ENCODE measurements at places on chromosomes 16 and 17.

DNA sequence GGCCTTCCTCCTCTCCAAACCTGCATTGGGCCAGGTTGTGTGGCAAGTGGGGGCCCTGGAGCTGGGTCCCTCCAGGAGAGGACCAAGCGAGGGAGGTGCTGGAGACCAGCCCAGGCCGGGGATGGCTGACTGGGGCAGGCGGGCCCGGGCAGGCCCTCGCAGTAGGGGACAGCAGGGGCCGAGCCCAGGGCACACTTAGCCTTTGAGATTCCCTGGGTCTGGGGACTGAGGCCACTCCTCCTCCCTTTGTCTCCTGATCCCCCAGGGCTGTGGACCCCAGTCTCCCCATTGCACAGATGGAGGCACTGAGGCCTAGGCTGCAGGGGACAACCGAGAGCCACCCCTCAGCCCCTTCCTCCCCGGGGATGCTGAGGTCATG is 5.2 kb downstream of the FOXJ1 start:
- DNase-seq = no peak

- no peak for DNase-seq
Observed at GRCh38 chr16:64151990-64152767, 969.7 kb downstream of the CDH11 start.

DNA sequence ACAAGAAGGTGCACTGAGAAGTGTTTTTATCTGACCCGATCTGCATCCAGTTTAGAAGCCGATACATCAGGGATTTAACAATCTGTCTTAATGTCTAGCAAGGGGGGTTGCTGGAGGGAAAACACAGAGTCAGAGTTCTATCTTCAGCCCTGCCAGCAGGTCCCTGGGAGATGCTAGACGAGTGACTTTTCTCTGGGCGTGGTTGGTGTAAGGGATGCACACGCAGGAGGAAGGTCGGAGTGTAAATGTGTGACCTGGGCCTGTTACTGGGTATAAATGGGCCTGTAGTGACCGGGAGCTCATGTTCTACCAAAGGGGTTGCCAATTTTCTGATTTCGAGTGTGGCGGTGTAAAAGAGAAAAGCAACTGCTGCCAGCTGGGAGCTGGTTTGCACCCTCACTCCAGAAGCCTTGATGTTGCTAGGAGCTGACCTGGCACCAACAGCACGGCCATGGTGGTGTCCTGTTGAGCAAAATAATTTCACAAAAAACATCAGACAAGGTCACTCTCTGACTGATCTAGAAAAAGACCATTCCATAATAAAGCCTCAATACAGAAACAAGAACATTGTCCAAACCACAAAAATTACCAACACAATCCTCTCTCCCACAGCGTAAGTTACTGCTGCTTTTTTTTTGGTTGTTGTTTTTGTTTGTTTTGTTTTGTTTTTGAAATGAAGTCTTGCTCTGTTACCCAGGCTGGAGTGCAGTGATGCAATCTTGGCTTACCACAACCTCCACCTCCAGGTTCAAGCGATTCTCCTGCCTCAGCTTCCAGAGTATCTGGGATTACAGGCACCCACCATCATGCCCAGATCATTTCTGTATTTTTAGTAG is 1.3 kb upstream of the KCTD13 start:
- DNase-seq = no peak

DNA sequence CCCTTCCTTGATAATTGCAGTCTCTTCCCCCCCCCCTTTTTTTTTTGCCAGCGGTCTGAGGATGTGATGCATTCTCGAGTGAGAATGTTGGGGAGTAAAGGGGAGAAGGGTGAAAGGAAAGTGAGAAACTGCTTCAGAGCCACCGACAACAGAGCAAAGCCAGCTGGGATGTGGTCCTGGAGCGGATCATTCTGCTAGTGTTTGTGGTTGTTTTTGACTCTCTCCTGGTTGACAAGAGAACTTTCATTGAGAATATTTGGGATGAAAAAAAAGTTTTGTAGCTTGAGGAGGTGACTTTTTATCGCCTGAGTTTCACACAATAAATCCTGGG is 1.3 kb downstream of the NF1 start:
- no peak for DNase-seq

GRCh38 chr17:31541559-31541958 is 150.1 kb downstream of the RAB11FIP4 start:
- DNase-seq = no peak

DNA sequence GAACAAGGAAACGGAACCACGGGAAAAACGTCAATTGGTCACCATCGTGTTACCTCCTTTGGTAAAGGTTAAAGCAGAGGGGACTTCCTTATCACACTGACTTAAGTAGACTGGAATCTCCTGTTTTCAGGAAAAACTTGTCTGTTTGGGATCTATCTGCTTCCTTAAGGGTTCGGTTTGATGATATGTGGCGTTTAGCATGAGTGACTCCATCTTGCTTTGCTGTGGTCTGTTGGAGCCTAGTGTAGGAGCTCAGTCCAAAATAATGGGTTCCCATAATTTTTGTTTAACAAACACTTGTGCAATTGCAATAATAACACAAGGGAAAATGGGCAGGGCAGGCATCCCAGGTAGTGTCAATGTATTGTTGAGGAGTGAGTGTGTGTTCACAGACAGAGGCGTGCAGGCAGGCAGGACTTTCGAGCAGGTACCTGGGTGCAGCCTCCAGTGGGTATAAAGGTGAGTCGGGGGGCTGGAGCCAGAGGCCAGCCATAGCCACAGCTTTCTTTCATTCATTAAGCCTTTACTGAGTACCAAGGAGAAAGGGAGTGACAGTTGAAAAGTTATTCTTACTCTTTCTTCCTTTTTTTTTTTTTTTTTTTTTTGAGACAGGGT is 4.3 kb upstream of the ENGASE start:
- DNase-seq = no peak

- DNase-seq = no peak
Observed at GRCh38 chr16:50400967-50401348, 32.2 kb upstream of the BRD7 start.

GRCh38 chr17:5446786-5447185 is 7.8 kb upstream of the C1QBP start:
- peak; percentile 48 for DNase-seq

GRCh38 chr17:20702692-20703091 is 123.2 kb downstream of the CDRT15L2 start:
- no peak for DNase-seq

All from nucleus accumbens (tissue), 56 donors.